Umbilical cord (tissue), 2 donors: ENCODE measurements at places on chromosomes 5 and 9. TPM values are rescaled to one million over a fixed set of nuclear protein-coding genes. Genes with fewer than 3 reads are reported as not detected.
A peak's percentile ranks its signal among the peaks of the same experiment; 100 is the strongest.

The OCLN gene
- 12.5 TPM for total RNA-seq

The CTXN3 gene
- 2.6 TPM for total RNA-seq

The OR1Q1 gene
- 9.6 TPM for total RNA-seq

The ALDH1A1 gene
- total RNA-seq, result 154 TPM

The ROPN1L gene
- total RNA-seq, result 7.5 TPM

The PCDHGA4 gene
- total RNA-seq, result 6.0 TPM

The EGR1 gene
- 24.1 TPM for total RNA-seq

The ANGPTL2 gene
- 14.7 TPM for total RNA-seq

DNA sequence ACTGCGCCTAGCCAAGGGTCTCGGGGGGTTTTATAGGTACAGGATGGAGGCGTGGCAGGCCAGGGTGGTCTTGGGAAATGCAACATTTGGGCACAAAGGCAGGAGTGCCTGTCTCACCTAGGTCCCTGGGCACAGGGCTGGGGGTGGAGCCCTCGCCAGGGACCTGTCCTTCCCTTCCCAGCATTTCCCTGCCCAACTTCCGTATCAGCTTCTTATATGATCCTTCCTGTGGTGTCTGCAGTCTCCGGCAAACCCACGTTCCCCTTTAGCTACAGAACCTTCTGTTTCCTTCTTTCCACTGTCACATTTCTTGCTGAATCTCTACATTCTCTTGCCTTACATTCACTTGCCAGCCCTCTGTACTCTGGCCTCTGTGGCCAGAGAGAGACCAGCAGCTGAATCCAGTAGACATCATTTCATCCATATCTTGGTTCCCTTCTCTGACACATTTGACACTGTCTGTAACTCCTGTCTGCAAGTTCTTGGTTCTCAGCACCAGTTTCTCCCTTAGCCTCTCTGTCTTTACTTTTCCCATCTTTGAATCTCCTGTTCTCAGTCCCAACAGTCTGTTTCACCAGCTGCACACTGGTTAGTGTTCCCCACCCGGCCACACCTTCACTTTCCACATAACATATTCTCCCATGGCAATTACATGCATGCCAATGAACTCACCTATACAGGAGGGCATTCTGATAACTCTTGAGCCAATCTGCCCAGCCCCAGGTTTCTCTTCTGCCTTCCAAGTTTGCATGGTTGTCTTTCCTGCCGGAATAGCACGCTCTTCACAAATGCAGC lies 134.7 kb upstream of the ZNF608 start:
- DNase-seq, result peak; percentile 33

- peak; percentile 65 for DNase-seq
Observed at GRCh38 chr9:87370049-87370685, 127.5 kb upstream of the DAPK1 start.

DNA sequence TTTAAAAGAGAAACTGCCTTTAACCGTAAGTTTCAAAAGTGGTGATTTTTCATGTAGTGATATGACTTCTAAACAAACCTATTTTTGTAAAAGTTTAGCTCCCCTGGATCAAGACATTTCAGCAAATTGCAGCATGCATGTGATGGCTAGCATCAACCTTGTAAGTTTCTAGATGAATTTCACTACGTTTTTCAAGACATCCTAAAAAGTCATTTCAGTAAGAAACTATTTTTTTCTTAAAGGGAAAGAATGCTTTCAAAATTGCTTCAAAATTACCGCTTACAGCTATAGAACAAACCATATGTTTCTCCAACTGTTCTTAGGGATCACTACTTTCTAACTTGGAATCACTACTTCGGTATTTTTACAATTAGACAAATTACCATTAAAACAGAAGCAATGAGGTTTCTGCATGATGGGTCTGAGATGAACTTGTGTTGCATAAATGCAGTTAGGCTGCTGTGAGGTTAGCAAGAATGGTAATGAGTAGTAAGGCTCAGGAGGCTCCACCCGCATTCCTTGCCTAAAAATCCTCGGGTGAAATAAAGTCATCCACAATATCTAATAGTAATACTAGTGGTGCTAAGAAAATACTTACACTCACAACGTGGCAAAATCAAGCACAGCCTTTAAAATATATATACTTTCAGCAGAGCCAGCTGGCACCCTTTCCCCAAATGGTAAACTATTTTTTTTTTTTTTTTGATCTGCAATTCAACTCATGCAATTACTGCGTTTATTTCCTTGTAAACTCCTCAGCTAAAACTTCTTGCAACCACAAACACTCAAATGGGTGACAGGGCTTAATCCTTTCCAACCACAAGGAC lies 53.8 kb downstream of the CDC14B start:
- peak; percentile 44 for DNase-seq

DNA sequence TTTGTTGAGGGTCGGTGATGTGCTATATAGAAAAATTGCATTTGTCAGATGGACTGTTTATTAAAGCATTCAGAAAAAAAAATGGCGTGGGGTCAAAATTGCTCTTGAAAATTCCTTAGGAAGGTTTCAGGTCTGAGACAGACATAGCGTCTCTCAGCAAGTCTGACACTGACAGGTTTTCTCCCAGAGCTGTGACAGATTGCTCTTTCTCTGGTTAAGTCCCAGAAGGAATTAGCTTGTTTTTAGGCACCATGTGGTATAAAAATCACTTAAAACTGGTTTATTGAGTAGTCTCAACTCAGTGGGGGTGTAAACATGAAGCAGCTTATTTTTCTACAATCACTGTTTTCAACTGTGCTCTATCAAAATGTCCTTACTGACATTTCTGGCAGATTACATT lies 1379.8 kb downstream of the MAT2B start:
- no peak for DNase-seq

- DNase-seq, result no peak
Observed at GRCh38 chr5:80033513-80033912, 1.6 kb upstream of the THBS4 start.

- no peak for DNase-seq
Observed at GRCh38 chr9:35956651-35957050, 1.3 kb downstream of the OR2S2 start.

GRCh38 chr5:159764283-159765134 lies 151.8 kb upstream of the ADRA1B start:
- DNase-seq, result peak; percentile 41

GRCh38 chr5:95446560-95447221 lies 55.5 kb downstream of the FAM81B start:
- no peak for DNase-seq

GRCh38 chr9:27394826-27395201 lies 97.9 kb upstream of the EQTN start:
- no peak for DNase-seq

DNA sequence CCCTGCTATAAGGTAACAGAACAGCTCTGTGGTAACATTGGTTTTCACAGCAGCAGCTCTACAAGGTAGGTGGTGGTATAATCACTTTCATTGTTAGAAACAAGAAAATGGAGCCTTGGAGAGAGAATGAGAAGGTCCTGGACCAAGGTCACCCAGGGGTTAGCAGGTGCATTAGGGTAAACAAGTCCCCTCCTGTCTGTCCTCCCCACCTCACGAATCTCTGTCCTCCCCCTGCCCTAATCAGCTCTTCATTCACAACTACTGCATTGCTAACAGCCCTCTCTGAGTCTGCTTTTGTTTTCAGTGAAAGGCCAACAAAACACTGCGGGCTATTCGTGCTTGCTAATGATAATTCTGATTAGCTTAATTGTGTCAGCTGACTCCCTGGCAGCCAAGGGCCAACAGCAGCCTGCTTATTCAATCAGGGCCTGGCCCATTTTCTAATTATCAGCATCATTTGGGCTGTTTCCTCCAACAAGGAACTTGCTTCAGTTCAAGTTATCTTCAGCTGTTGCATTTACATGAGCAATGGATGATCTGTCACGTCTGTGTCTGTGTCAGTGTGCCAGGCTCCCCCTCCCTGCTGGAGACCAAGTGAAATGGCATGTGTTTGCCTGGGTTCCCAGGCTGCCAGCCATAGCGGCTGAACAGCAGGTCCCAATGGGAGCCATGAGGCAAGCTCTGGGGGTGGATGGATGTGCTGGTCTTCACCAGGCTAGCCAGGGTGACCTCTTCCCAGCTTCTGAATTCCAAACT lies 56.7 kb upstream of the EQTN start:
- no peak for DNase-seq

DNA sequence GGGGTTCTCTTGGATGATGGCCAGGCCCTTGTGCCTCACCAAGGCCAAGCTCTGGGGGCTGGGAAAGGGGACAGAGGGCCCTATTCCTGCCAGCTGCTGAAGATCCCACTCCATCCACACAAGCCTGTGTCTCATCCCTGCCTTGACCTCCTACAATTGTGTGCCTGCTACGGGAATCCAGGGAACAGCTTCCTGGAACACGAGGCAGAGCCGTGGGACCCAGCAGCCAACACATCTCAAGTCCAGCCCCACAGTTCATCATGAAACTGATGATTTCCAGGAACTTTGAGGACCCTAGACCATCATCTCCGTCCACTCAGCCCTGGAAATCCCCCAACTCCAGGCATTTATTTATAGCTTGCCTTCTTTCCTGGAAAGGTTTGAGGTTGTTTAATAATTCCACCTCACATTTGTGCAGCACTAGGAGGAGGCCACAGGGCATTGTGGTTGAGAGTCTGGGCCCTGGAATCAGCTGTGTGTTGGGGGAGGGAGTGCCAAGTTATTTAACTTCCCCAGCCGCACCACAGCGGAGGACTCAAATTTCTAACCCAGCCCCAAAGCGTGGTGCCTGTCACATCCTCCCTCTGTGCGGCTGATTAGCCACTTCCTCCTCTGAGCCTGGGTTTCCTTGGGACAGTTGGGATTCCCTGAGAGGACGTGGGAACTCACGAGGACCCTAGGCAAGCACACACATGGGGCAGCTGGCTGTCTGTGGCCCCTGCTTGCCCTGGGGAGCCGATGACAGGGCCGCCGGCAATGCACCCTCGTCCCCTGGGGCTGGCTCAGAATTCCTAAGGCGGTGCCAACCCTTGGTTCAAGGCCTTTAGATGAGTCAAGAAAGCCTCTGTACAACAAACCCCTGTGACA lies 58.2 kb upstream of the GGTA1 start:
- peak; percentile 84 for DNase-seq

DNA sequence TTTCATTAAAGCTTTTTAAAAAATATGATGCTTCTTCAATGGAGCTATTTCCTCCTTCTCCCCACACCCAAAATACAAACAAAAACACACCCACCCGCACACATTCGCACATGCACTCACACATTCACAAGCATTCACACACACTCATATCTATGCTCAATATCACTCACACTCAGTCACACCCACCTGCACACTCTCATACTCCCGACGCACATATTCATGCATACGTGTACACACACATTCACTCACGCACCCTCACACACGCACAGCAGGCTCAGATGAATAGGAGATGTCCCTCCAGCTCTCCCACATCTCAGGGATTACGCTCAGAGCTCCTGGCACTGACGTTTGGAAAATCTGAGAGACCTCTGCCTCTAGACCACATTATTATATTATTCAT lies 25.7 kb upstream of the TENT4A start:
- no peak for DNase-seq

- DNase-seq, result no peak
Observed at GRCh38 chr5:178182158-178182876, 4.9 kb downstream of the GMCL2 start.

- DNase-seq, result no peak
Observed at GRCh38 chr5:8568858-8569257, 699.9 kb downstream of the MTRR start.

GRCh38 chr9:7313389-7313788 lies 486.2 kb downstream of the DMAC1 start:
- DNase-seq, result no peak

GRCh38 chr5:61280761-61281427 lies 51.2 kb upstream of the ZSWIM6 start:
- DNase-seq, result no peak

DNA sequence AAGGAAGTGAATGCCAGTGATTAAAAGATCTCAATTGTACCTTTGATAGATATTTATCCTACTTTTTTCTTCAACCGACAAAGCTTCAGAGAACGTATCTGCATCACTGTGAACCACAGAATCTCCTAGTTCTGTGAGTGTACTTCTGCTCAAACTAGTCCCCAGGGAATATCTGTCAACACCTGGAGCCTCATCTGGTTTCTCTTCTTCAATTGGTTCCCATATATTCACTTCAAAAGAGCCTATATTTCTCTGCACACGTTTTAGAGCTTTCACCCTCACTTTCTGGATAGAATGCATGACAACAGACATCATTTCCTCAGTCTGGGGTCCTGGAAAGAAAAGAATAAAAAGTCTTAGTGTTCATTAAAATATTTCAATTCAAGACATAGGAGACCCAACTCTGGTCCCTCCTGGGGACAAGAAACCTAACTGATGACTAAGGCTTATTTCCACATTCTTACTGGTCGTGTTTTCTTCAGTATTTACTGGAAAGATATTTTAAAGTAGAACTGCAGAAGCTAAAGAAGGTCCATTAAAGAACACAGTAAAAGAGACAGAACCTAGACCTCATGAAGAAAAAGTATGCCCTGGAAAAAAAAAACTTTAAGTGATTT lies 64.3 kb downstream of the CPLANE1 start:
- DNase-seq, result no peak

DNA sequence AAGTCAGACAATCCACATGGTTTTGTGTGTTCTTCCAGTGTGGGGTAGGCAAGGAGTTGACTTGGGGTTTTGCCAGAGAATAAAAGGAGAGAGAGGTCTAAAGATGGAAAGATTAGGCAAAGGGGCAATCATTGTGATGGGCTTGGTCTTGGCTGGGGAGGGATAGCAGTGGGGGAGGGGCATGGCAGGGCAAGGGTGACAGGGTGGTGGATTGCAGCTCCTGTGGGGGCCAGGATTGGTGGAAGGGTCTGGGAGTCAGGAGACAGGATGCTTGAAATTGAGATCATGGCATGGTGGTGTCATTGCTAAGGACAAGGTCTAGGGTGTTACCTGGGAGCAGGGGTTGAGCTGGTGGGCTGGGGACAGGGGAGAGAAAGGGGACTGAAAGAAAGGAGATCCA lies 57.6 kb downstream of the ZNF618 start:
- DNase-seq, result no peak

- no peak for DNase-seq
Observed at GRCh38 chr9:78073722-78074121, 42.1 kb upstream of the GNAQ start.

- no peak for DNase-seq
Observed at GRCh38 chr5:155587458-155587857, 573.9 kb downstream of the KIF4B start.

DNA sequence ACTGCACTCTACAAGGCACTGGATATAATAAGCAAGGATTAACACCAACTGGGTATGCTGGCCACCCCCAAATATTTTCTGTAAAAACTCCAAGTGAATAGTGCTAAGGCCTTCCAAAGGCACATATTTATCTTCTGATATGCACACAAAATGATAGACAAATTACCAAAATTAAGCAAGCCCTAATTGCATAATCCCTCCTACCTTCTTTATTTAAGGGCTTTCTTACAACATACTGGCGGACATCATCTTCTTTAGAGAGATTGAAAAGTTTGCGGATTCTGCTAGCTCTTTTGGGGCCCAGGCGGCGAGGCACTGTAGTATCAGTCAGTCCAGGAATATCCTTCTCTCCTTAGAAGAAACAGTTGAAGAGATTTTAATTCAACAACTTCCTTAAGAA lies 1.9 kb downstream of the RPS6 start:
- DNase-seq, result no peak

- DNase-seq, result no peak
Observed at GRCh38 chr9:121643473-121643872, 8.0 kb upstream of the DAB2IP start.
